ENCODE measurements at places on chromosomes 7 and 10.

DNA sequence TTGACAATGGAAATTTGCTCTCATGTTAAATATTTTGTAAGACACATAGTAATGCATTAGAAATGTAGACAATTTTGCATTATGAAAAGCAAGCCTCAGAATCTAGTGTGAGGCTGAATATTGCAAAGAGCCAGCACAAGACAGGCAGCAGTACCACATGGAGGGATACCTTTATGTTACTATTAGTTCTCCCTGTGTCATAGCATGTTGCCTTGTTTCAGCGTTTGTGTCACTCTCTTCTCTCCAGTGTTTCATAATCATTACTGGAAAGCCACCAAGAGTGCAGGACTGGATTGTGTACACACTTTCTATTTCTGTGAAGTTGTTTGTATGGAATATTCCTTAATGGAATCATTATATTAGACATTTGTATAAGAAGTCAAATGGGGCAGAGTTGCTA, 8.5 kb downstream of the AHR start:
- no peak for DNase-seq

GRCh38 chr10:119125942-119126341, 22.0 kb downstream of the DENND10 start:
- DNase-seq: no peak

DNA sequence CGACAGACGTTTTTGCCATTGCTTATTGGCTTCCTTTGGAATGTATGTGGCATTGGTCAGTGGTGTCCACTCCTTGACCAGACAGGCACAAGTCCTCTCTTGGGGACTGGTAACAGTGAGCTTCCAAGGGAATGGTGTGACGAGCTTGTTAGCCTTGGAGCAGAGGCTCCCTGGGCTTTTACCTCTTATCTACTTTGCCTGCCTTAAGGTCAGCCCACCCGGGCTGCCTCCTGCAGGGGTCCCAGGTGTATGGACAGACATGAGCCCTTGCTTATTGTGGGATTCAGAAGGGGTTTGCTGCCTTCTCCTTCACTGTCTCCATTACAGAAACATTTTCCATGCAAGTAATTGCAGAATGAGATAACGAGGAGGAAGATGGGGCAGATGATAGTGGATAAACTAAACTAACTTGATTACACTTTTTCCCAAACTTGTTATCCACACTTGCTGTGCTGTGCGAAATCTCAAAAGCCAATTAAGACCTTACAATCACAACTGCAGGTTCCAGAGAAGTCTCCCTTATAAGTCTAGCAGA, 29.7 kb downstream of the PLPP4 start:
- DNase-seq: no peak

GRCh38 chr10:8568401-8568800, 513.9 kb downstream of the GATA3 start:
- no peak for DNase-seq

- no peak for DNase-seq
Observed at GRCh38 chr10:21437770-21438382, 87.6 kb downstream of the SKIDA1 start.

- DNase-seq: no peak
Observed at GRCh38 chr7:134155206-134155605, 28.1 kb downstream of the LRGUK start.

- DNase-seq: no peak
Observed at GRCh38 chr7:46006723-46007122, 85.7 kb upstream of the IGFBP3 start.

- peak; percentile 82 for DNase-seq
Observed at GRCh38 chr7:107150375-107151073, 18.3 kb upstream of the HBP1 start.

DNA sequence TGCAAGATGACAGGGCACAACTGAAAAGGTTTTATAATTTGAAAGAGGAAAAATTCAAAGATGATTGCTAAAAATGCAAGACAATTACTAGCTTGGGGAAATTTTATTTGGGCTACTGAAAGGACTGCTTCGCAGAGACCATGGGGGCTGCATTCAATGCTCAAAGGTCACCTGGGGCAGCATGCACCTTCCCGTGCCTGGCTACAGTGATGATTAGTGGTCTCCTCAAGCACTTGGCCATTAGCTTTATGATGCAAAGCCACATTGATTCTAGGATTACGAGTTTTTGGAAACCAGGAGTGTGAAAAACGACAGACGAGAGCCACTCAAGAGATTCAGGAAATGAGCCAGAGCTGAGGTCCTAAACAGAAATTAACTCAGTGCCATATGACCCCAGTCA, 764.6 kb downstream of the PHTF2 start:
- no peak for DNase-seq

DNA sequence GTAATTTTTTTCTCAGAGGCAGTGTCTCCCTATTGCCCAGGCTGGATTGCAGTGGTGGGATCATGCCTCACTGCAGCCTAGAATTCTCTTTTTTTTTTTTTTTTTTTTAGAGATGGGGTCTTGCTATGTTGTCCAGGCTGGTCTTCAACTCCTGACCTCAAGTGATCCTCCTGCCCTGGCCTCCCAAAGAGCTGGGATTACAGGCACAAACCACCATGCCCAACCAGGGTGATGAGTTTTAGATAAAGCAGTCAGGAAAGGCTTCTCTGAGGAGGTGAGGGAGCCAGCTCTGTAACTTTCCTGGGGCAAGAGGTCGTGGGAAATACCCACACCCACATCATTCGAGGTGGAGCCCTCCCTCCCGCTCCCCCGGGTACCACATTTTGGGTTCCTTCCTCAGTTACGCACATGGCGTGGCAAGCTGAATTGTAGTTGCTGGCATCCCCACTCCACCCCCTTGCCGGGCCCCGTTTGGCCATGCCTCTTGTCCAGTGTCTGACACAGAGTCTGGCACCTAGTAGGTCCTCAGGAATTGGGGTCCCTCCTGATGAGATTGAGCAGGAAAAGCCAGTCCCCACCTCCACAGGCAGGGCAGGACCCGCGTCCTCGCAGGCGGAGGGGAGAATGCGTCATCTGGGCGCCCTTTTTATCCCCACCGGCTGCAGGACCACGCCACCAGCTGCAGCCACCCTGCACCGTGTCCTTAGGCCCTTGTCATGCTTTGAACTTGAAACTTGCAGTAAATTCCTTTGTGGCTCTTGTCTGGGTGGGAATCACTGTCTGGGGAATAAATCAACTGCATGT, 43.4 kb downstream of the CLIP2 start:
- no peak for DNase-seq

- DNase-seq: no peak
Observed at GRCh38 chr10:123761038-123761428, 94.9 kb downstream of the GPR26 start.

DNA sequence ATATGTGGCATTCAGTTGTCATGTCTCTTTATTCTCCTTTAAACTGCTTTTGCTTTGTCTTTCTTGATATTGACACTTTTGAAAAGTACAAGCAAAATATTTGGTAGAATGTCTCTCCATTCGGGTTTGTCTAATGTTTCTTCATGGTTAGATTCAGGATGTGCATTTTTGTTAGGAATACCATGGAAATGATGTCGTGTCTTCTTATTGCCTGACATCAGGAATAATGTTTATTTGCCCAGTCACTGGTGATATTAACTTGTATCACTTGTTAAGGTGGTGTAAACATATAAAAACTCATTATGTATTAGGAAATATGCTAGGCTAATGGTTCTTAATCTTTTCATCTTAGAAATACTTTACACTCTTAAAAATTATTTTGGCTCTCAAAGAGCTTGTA, 43.4 kb downstream of the CDK1 start:
- no peak for DNase-seq

DNA sequence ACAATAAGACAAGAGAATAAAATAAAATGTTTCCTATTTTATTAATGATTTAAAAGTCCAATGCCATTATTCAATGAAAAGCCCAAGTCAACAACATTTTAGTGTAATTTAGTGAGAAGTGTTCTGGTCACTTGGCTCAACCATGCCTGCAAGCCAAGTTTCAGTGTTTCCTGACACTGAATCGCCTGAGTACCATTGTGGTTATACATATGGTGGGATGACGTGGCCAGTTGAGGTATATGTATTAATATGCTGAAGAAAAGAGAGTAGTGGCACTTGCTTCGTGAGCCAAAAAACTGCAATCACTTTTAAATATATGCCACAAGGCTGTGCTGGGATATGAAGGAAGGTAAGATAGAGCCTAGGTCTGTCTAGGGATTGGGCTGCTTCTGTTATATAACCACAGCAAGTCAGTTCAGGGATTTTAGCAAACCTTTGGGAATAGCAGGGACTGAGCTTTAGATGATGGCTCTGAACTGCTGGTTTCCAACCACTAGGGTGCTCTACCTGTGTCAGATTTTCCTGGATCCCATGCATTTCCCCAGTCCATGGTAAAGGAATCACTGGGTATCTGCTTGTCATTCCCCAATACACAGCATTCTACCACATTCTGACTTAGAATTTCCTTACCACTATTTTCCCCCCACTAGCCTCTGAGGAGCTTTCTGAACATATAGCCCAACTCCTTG, 214.0 kb upstream of the PRPS1L1 start:
- DNase-seq: no peak

DNA sequence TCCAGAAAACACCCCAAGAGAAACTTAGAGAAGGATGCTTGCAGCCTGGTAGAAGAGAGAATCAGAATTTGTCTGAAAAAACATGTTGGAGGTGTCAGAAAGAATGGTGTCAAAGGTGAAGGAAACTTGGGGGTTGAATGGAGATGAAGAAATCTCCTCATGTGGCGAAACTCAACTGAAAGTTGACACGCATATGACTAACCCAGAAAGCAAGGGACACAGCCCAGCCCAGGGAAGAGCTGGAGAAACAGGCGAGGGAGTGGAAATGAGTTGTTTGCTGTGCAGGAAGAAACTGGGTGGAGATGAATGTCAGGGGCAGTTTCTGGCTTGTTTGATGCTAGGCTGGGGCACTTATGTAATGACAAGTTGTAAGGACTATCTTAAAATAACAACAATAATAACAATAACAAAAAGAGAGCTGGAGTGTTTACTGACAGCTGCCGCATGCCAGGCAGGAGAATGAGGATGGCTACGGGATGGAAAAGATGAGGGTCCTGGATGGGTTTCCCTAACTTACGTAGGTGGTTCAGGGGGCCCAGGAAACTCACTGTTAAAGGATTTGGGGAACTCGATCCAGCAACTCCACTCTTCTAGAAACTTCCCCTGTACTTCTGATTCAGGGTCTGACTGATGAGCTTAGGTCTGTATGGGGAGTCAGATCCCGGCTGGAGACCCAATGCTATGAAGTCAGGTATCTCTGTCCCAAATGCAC, 57.4 kb downstream of the MAP3K8 start:
- DNase-seq: no peak

DNA sequence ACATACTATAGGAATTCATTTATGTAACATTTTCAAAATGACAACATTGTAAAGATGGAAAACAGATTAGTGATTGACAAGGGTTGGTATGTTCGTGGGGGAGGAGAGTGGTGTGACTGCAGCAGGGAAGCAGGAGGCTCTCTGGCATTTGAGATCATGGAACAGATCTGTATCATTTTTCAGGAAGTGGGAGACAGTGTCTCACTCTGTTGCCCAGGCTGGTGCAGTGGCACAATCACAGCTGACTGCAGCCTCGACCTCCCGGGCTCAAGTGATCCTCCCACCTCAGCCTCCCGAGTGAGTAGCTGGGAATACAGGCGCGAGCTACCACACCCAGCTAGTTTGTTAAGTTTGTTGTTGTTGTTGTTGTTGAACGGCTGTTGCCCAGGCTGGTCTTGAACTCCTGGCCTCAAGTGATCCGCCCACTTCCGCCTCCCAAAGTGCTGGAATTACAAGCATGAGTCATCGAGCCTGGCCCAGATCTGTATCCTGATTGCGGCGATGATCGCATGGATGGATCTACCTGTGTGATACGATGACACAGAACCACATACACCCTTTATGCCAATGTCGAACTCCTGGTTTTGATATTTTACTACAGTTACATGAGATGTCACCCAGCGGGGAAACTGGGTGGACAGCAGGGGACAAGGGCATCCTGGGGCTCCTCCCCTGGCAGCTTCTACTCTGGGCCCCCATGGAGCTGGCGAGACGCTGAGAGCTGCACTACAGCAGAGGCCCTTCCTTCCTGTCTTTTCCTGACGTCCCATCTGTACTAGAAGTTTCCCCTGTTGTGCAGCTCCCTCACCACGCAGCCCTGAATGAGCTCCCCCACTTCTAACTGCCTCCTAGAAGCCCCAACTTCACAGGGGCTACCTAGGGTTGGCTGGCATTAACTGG, 12.3 kb upstream of the CYTH3 start:
- no peak for DNase-seq

GRCh38 chr7:111175908-111176441, 85.0 kb downstream of the LRRN3 start:
- no peak for DNase-seq

DNA sequence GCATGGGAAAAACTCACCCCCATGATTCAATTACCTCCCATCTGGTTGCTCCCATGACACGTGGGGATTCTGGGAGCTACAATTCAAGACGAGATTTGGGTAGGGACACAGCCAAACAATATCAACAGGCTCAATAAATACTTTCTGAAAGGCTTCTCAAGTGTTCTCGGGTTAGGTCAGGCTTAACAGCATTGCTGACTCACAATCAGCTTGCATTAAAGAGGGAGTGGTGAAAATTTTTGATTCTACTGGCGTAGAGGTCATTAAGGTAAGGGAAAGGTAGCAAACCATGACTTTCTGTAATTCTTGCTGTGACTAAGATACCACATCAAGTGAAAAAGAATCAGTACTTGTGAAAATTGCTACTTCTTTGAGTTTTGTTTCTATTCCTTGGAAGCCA, 126.4 kb downstream of the JCAD start:
- DNase-seq: no peak

DNA sequence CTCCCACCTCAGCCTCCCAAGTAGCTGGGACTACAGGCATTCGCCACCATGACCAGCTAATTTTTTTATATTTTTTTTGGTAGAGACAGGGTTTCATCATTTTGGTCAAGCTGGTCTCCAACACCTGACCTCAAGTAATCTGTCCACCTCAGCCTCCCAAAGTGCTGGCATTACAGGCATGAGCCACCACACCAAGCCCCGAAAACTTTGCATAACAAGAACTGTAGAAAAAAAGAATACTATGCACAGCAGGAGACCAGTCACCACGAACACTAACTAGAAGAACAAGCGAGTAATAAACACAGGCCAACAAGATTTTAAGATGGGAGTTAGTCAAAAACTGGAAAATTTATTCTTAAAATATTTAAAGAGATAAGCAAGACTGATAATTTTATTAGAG, 447.0 kb downstream of the ETV1 start:
- no peak for DNase-seq

DNA sequence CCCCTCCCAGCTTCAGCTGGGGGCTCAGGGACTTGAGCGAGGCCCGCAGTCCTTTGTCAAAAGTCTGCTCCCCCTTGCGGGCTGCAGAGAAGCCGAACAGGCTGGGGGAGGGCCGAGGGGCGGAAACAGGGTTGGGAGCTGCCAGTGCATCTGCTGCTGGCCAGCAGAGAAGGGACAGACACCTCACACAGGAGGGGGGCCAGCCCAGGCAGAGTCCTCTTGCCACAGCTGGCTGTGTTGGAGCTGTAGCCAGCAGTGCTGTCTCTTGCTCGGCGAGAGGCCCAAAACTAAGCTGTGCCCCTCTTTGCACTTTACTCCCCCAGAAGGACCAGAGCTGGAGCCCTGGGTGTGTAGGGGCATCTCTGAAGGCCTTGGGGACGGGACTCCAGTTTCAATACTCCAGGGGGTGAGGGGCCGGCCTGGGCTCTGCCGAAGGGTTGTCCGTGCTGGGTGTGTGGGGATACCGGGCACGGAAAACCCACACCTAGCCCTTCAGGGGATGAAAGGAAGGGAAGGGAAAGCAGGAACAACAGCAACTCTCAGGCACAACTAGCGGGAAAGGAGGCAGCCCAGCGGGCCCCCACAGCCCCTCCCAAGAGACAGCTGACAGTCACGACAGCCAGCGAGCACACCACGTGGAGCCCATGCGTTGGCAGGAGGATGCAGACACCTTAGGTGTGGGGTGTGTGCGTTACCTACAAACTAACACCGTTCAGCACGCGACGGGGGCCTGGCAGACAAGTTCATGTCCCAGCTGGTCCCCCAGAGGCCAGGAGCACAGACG, 17.8 kb downstream of the YKT6 start:
- DNase-seq: no peak
